Cortex of kidney (tissue), 1 donor: ENCODE measurements at places on chromosomes 5 and 9.

- no peak for DNase-seq
Observed at GRCh38 chr5:76571559-76571958, 51.6 kb downstream of the F2RL2 start.

DNA sequence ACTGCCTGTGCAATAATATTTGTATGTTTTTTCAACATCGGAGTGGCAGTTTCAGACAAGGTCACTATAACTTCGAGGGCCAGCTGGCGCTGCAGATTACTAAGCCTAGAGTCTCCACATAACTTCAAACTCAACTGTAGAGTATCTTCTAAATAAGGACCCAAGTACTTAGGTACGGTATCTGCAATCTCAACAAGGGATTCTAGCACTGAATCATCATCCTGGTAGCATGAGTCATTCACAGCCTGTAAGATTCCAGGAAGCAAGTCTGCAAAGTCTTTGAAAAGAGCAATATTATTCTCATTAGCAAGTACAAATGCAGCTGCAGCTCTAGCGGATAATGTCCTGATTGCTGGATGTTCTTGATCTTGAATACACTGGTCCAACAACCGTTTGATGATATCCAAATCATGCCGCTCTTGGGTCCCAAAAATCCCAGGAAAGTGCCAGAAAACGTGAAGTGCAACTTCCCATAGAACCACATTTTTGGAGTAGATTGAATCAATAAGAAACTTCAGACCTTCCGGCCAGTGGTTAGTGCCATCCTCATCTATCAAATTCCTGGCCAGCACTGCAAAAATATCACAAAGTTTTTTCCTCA lies 654 bp downstream of the RANBP6 start:
- no peak for DNase-seq

DNA sequence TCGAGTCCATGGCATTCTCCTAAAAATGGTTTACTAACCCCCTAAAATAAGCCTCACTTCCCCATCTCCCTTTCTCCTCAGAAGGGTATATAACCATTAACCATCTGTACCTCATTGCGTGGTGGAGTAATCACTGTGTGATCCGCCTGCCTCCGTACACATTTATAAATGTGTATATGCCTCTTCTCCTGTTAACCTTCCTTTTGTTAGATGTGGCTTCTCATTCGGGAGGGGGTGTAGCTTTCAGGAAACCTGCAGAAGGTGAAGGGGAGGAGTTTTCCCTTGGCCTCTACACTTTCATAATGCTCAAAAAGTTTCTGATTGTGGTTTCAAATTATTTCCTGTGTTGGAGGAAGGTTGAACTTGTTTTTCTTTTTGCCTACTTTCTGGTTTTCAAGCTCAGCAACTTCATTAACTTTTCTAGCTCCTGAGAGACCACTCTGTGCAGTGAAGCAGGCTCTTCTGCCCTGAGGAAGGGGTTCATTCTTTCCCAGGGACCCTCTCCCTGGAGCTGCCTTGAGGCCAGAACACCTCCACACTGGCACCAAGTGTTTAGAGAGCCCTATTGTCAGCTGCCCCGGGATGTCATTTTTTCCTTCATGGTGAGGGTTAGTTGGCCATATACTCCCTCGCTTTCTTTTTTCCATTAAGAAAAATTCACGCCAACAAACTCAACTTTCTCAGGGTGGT lies 46.9 kb downstream of the RASGRF2 start:
- no peak for DNase-seq

- no peak for DNase-seq
Observed at GRCh38 chr5:56881571-56881970, 27.8 kb upstream of the SETD9 start.

DNA sequence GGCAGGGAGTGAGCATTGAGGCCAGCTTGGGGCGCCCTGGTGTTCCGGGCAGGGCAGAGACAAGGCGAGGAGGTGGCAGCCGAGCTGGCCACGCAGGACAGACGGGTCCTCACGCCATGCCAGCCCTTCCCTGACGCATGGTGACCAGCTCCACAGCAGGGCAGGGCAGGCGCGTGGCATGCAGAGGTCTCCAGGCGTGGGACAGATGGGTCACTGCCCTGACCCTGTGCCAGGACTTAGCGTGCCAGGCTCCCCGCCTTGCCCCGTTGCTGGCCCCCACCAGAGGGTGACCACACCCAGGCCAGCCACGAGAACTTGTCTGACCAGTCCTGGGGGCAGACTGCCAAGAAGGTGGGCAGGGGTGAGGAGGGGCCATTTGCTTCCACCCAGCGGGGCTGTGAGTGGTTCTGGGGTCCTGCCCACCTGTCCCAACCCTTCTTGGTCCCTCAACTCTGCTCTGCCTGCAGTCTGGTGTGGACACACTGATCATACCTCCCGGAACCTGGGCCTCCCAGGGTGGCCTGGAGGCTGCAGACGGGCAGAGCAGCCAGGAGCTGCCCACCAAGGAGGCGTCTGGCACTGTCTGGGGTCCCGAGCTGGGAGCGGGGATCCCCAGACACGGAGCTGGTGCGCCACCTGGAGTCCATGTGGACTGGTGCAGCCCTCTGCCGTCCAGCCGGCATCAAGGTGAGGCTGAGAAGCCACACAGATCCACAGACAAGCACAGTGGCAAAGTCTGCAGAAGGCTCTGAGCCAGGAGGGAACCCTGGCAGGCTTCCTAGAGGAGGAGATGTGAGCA lies at the start of gene RNF224:
Gene RNF224 (plus strand): TSS at position 449 of the 799 bp plus-strand sequence. CDS start 834 bp downstream, outside the sequence.
- DNase-seq: no peak
